ENCODE measurements at places on chromosomes 7 and 10.
A peak's percentile ranks its signal among the peaks of the same experiment; 100 is the strongest.

- peak; percentile 40 for DNase-seq
Observed at GRCh38 chr10:44878706-44879530, 32.2 kb upstream of the TMEM72 start.

DNA sequence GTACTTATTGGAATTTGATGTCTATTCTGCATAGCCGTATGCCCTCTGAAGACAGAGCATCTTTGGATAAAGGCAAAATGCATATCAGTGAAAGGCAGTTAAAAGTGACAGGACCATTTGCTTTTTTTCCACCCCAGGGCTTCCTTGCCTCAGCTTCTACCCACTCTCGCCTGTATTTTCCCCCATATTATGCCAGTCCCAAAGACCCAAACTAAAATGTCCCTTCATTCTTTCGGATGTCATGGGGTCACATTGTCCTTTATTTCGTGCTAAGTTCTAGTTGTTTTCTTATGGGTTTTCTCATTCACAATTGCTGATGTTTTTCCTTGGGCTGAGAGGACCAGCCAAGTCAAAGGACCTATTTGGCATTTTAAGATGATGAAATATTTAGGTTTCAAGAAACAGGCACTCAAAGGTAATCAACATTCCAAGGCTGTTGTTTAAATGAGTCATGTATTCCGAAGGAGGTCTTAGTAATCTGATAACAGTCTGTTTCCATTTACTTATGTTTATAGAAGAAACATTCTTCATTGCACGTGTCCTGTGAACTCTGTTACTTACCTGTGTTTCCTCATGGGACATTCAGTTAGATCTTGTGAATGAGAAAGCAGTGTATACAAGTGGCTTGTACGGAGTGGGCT is 74.1 kb downstream of the DNAH11 start:
- DNase-seq: no peak

DNA sequence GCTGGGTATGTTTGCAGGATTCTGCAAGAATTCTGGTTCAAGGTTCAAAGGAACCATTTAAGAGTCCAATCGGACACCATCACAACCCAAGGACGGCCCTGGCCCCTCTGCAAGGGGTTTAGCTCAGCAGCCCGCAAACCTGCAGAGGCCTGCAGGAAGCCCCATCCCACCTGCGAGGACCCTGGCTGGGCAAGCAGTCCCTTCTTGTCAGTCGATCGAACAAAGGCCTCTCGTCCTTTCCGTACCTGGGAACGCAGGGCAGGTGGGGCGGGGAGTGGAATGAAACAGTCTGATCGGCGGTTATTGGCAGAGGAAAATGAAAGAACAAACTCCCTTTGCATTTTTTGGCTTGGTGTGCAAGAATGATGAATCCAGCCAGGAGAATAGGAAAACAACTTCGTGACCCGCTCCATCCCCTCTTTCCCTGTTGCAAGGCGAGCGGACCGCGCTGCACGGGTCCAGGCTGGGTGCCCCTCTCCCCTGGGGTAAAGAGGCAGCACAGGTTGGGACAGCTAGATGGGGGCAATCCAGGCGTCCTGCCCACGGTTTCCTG is 73.7 kb downstream of the INSIG1 start:
- no peak for DNase-seq

DNA sequence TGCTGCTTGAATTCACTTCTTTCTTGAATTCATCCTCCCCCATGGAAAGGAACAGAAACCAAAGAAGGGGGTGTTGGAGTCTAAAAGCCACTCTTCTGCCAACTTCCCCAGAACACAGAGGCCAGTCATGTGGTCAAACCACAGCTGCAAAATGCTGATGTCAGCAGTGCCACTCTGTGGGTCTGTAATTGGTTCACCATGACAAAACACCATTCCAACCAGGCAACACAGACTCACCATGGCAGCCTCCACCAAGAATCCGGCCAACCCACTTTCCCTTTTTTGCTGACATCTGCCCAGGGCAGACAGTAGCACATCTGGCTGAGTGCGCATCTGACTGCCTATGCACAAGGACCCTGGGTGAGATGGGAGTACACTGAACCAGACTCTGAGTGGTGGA is 16.8 kb downstream of the OSBPL3 start:
- DNase-seq: peak; percentile 28

GRCh38 chr10:107442035-107442505 is 277.6 kb upstream of the SORCS1 start:
- DNase-seq: no peak

DNA sequence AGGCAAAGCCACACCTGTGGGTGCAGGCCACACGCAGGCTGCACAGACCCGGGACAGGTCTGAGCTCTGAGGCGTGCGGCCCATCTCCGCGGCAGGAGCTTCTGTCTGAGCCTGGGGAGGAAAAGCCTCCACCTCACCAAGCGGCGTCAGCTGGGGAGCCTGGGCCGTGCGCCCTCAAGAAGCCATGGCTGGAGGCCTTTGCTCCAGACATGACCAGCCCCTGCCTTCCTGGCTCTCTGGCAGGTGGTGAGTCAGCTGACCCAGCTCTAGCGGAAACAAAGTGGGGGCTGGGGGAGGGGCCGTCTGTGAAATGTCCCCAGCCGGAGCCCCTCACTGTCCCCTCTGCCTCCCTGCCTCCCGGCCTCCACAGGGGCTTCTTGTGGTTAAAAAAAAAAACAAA is 12.5 kb downstream of the GPER1 start:
- DNase-seq: no peak

DNA sequence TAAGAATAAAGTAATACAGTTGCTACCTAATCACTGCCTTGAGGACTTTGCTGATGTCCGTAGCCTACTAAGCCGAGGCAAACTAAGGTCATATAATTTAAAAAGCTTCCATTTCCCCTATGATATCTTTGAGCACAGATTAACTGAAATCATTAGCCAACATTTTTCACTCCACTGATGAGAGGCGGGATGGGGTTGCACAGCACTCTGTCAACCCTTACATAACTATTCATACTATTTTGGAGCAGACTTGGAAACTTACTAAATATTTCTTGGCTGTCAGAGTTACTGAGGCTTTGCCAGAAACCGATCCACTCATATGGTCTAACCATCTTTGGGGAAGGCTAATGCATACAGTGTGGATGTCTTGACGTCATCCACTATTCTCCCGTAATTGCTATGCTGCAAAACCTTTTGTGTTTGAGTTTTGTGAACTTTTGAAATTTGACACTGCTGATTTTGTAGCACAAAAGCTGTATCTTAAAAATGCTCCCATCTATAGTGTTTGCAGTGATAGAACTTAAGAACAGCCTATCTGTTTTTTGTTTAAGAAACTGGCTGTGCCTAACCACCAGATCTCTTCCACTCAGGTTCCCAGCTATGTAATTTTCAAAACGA is 248.7 kb downstream of the TSPAN12 start:
- no peak for DNase-seq

GRCh38 chr7:50147951-50148808 is 55.1 kb upstream of the ZPBP start:
- DNase-seq: no peak

- DNase-seq: no peak
Observed at GRCh38 chr10:131088619-131089018, 222.9 kb downstream of the TCERG1L start.

GRCh38 chr10:86757113-86757972 is 924 bp downstream of the BMPR1A start:
- DNase-seq: peak; percentile 11

DNA sequence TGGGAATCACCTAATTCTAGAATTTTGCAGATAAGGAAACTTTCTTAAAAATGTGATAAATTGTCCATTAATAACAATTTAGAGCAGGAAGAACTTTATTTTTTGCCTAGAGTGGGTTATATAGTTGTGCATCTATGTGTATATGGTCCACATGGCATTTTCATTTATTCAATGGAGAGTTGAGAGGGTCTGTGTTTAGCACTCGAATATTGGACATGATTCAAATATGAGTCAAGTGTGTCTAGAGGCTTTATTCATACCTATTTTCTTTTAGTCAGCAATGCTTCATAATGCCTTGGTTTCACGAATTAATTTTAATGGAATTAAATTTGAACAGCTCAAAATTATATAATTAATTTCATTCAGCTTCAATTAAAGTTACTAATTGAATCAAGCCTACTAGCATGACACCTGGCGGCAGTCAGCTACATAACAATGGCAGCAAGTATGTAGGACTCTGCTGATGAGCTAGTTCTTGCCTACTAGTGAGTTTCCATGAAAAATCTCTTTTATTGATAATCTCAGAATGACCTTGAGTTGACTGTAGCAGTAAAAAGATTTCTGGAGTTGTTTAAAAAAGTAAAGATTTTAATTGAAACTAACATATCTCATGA is 17.7 kb downstream of the MDFIC start:
- DNase-seq: no peak

DNA sequence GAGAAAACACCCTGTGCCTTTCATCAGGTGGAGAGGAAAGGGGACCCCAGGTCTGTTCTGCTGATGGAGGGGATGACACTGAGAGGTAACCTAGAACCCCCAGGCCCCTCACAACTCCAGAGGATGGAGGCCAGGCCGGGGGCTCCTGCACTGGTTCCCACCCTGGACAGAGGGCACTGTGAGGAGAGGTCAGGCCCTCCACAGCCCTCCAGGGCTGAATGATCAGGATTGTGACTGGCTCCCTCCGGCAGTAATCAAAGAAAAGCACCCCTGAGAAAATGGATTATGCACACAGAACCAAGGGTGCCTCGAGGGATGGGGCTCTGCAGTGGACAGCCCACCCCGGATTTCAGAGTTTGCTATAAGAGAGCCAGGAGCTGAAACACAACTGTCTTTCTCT is 502.8 kb downstream of the TCERG1L start:
- no peak for DNase-seq

GRCh38 chr10:6091630-6092029 is 2.8 kb downstream of the RBM17 start:
- no peak for DNase-seq

- no peak for DNase-seq
Observed at GRCh38 chr10:18409599-18410397, 241.6 kb downstream of the NSUN6 start.

GRCh38 chr10:114753126-114753525 is 68.5 kb upstream of the FHIP2A start:
- no peak for DNase-seq

- DNase-seq: no peak
Observed at GRCh38 chr7:81162771-81163525, 244.1 kb upstream of the SEMA3C start.

- DNase-seq: no peak
Observed at GRCh38 chr10:80870282-80870681, 332.6 kb downstream of the SH2D4B start.

GRCh38 chr10:116961406-116962251 is 43.4 kb downstream of the SHTN1 start:
- no peak for DNase-seq

DNA sequence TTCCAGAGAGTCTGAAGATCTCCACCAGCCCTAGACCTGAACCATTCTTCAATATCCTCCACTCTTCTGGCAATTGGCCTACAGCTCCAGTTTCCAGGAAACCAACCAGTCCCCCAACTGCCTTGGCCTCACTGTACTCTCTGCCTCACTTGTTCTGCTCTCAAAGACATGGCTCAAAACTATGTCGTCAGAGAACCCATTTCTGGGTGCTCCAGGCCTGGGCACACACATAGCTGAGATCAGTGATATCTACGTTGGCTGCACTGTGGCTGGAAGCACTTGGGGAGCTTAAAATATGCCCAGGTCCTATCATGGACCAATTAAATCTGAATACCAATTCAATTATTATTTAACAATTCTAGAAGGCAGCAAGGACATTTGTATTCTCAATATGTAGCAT is 93.1 kb downstream of the COBL start:
- no peak for DNase-seq

DNA sequence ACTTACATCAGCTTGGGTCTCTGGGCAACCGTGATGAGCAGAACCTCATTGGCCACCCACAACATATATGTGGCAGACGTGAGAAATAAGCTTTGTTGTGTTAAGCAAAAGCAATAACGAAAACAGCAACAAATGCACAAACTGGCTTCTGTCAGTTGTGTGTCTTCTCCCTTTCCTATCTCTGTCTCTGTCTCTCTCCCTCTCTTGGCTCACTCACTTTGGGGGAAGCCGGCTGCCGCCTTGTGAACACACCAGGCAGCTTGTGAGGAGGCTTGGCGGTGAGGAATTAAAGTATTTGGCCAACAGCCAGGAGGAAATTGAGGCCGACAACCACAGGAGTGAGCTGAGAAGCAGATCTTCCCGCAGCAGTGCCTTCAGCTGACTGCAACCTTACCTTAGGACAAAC is 21.9 kb upstream of the CDCA7L start:
- no peak for DNase-seq

DNA sequence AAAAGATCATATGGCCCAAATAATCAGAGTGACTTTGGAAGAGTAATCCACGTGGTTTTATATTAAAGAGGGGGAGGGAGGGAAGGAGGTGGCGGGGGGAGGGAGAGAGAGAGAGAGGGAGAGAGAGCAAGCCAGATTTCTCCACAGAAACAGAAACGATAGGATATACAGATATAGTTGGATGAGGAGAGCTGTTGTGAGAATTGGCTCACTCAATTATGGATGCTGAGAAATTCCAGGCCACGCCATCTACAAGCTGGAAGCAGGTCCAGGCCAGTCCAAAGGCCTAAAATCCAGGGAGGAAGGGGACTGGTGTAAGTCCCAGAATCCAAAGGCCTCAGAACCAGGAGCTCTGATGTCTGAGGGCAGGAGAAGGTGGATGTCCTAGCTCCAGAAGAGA is 75.5 kb downstream of the CXCL12 start:
- DNase-seq: no peak

DNA sequence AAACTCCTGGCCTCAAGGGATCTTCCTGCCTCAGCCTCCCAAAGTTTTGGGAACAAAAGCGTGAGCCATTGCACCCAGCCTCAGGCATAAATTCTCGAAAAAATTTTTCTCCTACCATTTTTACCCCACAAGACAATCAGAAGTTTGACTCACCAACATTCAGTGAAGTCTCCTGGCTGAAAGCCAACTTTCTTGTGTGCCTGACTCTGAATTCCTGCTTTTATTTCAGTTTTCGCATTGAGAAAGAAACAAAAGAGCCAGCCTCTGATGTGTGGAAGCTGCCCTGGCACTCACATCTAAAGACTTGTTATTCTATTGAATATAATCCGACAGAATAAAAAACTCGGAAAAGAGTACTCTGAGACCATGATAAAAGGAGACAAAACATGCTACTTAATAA is 402.9 kb downstream of the MAGI2 start:
- DNase-seq: no peak

All from stimulated activated CD4-positive, alpha-beta T cell treated with anti-CD3 and anti-CD28 coated beads, TNF-alpha, amount 100 ng/mL, for 24 hours (primary cell).